ENCODE measurements at places on chromosomes 2 and 18.

- DNase-seq = no peak
Observed at GRCh38 chr2:223433461-223433860, 168.7 kb downstream of the SCG2 start.

- DNase-seq = no peak
Observed at GRCh38 chr18:75107196-75107930, 101.6 kb downstream of the PTGR3 start.

DNA sequence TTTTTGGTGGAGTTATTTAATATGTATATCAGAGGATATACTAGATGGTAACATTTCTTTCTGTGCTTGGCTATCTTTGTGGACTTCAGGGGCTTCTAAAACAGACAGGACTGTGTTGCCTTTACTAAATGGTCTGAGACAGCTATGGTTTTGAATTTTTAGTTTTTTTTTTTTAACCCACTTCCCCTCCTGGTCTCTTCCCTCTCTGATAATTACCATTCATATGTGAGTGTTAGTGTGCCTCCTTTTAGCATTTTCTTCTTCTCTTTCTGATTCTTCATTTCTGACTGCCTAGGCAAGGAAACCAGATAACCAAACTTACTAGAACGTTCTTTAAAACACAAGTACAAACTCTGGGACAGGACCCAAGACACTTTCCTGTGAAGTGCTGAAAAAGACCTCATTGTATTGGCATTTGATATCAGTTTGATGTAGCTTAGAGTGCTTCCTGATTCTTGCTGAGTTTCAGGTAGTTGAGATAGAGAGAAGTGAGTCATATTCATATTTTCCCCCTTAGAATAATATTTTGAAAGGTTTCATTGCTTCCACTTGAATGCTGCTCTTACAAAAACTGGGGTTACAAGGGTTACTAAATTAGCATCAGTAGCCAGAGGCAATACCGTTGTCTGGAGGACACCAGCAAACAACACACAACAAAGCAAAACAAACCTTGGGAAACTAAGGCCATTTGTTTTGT is 52.7 kb downstream of the SMAD4 start:
- no peak for DNase-seq

DNA sequence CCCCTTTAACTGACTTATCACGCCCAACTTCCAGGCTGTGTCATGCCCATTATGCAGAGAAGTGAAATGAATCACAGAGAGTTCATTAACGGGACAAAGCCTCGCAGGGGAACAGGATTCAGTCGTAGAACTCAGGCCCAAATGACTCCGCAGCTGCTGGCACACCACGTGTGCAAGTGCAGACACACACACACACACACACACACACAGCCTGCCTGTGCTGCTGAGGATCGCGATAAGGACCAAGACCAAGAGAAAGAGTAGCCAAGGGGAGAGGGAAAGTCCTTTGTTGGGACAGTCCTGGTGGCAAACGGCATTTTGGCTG is 90.0 kb upstream of the TAF1B start:
- DNase-seq = peak; percentile 69

DNA sequence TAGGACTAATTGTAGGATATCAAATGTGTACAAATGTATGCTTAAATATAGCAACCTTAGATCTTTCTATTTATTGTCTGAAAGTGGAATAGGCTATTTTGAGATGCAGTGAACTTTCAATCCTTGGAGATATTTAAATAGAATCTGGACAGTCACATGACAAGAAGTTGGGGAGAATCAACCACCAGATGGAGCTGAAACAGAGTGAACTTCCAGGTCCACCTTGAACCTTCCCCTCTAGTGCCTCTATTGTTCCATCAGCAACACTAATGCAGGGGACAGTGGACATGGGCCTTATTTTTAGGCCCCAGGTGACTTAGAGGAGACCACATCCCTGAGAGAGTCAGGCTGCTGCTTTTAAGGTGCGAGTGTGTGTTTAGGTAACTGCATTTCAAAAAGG is 37.0 kb upstream of the CRIM1 start:
- DNase-seq = no peak

DNA sequence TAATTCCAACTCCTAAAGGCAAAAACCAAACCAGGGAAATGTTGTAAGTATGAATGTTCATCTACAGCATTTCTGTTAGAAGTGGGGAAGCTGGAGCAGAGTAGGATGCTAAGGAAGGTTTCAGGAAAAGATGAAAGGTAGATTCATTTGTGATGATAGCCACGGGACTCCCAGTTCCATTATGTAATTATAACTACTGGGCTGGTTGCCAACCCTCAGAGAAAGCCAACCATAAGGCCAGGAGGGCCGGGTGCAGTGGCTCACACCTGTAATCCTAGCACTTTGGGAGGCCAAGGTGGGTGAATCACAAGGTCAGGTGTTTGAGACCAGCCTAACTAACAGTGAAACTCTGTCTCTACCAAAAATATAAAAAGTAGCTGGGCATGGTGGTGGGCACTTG is 288.9 kb upstream of the ETAA1 start:
- DNase-seq = no peak

DNA sequence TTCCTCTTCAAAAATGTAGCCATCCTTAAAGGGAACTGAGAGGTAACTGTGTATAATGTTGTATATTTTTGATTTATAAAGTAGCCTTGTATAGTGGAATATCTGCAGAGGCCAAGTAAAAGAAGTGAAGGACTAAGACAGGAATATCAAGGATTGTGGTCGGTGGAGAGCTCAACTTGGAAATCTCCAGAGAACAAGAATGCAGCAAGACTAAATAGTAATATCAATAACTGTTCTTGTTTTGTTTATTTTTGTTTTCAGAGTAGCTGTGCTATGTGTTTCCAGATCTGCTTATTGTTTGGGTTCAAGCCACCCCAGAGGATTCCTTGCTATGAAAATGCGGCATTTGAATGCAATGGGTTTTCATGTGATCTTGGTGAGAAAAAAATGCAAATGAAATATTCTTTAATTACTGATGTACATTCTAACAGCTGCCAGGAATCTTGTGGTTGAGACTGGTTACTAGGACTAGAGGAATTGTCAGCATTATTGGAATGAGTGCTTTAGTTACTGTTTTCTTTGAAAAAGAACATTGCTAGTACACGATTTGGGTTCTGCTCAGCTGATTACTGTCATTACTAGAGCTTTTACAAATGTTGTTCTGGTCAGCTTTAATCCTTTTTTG is 25.0 kb downstream of the FASTKD2 start:
- no peak for DNase-seq

DNA sequence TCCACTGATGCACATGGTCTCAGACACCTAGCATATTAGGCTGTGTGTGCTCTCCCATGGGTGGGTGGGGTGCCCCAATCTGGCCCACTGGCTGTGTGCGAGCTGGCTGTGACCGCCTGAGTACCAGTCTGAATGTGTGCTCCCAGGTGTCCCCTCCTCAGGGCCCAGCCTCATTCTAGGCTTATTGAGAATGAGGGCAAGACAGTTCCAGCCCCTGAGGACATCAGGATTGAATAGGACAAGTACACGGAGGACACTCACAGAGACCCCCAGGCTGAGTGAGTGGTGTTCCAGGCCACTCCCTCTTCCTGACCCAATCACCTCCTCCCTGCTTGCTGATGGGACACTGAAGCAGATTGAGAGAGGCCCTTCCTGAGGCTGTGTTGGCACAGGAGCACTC is 116.1 kb upstream of the RAB6C start:
- no peak for DNase-seq

- no peak for DNase-seq
Observed at GRCh38 chr18:38923540-38923939, 1357.9 kb upstream of the CELF4 start.

- DNase-seq = no peak
Observed at GRCh38 chr2:40299781-40300180, 152.1 kb downstream of the SLC8A1 start.

GRCh38 chr18:64044616-64045015 is 74.7 kb downstream of the SERPINB8 start:
- DNase-seq = no peak

DNA sequence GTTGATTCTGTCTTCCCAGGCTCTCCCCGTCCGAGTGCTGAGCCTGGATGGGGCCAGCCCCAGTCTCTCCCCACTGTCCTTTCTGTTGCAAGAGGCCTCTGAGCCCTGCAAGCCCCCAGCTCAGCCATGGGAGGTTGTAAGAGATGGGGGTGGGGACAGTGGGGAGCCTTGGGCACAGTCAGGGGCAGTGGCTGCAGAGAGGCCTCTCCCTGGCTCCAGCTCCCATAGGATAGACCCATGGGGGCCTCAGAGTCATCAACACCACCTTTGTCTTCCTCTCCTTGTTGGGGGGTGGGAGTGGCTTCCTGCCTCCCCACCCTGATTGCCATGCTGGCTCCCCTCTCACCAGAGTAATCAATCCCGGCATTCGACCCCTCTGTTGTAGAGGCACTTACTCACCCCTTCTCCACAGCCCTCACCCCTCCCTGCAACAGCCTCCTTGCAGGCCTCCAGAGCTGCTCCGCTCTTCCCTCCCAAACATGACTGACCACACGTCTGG is 37.5 kb upstream of the NPAS2 start:
- no peak for DNase-seq

DNA sequence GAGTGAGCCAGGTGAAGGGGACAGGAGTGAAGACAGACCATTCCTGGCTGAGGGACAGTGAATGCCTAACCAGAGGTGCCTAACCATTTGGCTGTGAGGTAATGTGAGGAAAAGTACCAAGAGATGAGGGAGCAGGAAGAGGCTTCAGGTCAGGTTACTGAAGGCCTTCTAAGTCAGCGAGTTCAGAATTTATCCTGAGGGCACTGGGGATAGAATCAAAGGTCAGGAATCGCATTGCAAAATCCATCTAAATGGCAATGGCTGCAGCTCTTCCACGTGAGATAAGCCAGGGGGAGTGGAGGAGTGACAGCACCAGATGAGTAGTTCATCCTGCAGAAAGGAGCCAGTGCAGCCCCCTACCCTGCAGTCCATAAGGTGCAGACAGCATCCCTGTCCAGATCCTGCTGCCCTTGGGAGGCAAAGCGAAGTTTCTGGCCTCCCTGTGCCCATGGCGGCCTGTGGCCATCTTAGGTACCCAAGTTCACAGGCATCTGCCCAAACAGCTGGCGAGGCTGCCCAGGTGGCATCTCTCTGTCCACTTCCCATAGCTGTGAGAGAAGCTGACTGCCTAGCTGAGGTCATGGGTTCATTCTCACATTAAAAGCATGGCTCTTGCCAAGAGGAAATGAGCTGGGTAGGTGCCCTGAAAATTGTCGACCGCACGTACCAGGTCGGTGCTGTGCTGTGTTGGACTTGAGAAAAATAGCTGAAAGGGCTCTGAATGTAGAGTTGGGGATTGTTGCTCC is 49.5 kb downstream of the CYP27C1 start:
- DNase-seq = no peak

GRCh38 chr2:118954297-118955060 is 12.5 kb downstream of the MARCO start:
- no peak for DNase-seq

DNA sequence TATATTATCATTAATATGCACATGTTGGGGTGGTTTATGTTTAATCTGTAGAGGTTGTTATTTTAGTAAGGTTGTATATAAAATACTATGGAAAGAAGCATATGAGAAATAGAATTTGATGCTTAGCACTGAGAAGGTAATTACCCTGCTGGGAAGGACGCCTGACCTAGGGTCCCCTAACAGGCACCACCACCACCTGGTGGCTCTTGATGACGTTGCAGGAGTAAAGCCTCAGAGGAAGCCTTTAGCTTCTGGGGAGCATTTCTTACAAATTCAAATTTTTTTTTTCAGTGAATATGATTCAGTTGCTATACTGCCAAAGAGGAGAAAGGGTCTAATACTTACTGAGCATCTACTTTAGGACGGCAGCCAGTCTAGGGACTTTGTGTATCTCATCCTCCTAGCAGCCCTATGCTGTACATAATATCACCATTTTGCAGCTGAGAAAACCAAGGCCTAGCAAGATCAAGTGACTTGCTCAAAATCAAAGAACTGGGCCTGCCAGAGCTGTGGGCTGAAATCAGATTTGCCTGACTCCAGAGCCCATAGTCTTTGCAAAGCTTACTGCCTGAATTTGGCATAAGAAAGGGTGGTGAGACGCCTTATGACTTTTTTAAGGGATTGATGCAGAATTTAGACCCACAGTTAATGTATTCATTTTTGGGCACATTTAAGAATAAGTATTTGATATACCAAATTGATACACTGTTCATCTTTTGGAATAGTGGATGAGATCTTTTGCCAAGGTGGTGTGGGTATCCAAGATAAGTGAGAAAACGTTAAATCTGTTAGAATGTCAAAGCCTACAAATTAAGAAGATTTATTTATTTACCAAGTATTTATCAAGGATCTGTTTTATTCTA is 78.8 kb upstream of the GAREM1 start:
- DNase-seq = no peak

DNA sequence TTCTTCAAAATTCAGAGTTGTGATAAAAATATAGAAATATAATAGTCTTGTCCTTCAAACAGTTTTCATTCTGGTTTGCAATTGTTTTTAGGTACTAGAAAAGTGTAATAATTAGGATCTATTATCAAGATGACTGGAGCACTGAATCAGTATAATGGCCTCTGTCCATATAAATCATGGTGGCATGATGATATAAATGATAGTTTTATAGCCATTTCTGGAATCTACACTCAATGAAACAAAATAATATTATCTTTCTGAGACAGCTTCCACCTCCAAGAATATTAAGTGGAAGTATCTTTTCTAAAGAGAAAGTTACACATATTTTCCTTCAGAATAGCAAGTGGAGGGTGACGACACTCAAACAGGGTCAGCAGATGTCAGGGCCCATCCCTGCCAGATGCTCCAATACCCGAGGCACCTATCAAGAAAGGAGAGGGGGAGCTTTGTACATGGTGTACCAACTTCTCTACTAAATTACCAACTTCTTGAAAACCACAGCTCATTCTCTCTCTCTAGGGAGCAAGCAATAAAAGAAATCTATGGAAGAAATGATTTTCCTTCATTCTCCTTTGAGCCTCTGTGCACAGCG is 882.7 kb upstream of the CHAC2 start:
- DNase-seq = no peak

GRCh38 chr2:65261676-65262075 is 34.0 kb downstream of the ACTR2 start:
- no peak for DNase-seq

GRCh38 chr2:222613715-222614331 is 42.1 kb downstream of the FARSB start:
- DNase-seq = peak; percentile 22

GRCh38 chr2:169038338-169038757 is 7.2 kb upstream of the ABCB11 start:
- no peak for DNase-seq

GRCh38 chr18:11310476-11311086 is 161.2 kb upstream of the PIEZO2 start:
- peak; percentile 46 for DNase-seq

DNA sequence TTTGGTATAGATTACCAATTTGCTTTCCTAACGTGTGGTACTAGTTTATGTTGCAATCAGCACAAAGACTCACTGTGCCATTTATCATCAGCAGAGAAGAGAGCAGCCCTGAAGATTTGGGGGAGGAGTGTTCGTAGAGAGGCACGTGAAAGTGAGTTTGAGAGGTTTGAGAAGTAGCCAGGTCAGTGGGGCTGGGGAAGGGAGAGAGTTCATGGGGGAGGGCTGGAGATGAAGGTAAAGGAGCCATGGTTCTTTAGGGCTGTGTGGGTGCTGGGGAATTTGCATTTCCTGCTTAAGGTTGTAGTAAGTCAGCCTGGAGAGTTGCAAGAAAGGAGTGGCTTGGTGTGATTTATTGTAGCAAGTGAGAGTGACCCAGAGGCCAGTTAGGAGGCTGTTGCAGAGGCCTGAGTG is 172.1 kb downstream of the NEDD4L start:
- no peak for DNase-seq

All from HFF-Myc (cell line).